ENCODE measurements at places on chromosomes 13 and 19. TPM values are rescaled to one million over a fixed set of nuclear protein-coding genes. Genes with fewer than 3 reads are reported as not detected.

Gene RDH8
- not detected for total RNA-seq

GRCh38 chr19:33434886-33435705 lies 61.6 kb downstream of the CEBPG start:
- DNase-seq, result no peak

- no peak for DNase-seq
These were observed 166.6 kb downstream of the RAP2A start for GRCh38 chr13:97600458-97601075.

Gene ZNF44
- total RNA-seq, result 7.8 TPM

Gene CCDC70
- not detected for total RNA-seq

Gene HSH2D
- total RNA-seq, result not detected

Gene KANK3
- total RNA-seq, result not detected

GRCh38 chr13:51719394-51719793 lies 84.6 kb downstream of the DHRS12 start:
- no peak for DNase-seq

DNA sequence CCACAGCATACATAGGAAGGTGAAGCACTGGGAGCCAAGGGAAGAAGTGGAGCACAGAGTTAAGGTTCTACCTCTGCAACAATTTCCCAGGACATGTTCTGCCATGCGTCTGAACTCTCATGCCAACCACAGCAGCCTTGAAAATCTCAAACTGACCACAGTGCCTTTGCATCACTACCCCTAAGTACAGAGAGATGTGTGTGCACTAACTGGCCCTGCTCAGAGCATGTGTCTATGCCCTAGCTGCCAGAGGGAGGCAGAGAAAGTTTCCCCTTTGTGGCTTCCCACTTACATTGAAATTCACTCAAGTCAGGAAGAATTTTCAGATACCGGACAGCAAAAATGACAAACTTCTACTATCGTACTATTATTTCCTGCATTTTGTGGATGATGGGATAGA lies 26.8 kb upstream of the WDFY2 start:
- no peak for DNase-seq

- no peak for DNase-seq
These were observed 4.5 kb upstream of the B3GNT8 start for GRCh38 chr19:41431426-41432386.

Gene CATSPERD
- not detected for total RNA-seq

GRCh38 chr13:36345438-36346221 lies 564 bp downstream of the SPART start:
- DNase-seq, result peak; percentile 87

Gene CA11
- total RNA-seq, result 34.2 TPM

DNA sequence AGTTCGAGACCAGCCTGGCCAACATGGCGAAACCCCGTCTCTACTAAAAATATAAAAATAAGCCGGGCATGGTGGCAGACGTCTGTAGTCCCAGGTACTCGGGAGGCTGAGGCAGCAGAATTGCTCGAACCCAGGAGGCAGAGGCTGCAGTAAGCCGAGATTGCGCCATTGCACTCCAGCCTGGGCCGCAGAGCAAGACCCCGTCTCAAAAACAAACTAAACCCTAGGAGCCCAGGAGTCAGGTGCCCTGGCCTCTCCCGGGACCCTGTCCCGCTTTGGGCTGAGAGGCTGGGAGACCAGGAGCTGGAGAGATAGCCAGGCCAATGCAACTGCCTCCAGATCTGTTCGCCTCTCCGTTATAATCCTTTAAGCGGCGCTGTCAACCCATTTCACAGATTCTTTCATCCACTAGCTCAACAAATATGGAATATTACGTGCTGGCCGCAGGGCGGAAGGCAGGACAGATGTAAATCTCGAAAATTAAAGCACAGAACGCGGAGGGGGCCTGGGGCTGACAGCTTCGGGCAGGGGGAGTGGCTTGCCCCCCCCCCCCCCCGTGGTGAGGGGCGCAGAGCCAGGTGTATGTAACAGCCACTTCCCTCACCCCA lies 5.3 kb upstream of the MYBPC2 start:
- DNase-seq, result no peak

Gene AMER2
- not detected for total RNA-seq

DNA sequence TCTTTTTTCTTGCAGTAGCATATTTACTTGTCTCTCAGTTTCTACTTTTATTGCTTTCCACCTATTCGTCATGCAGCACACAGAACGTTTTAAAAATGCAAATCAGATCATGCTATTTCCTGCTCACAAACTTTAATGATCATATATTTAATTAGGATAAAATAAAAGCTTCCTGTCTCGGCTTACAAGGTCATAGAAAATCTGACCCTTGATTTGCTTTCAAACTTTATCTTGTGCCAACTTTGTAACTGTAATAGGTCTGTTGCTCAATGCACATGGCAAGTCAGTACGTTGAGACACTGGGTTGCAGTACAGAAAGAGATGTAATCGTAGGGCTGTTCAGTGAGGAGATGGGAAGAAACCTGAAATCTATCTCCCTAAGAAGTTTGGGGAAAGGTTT lies 95.6 kb upstream of the CSNK1A1L start:
- DNase-seq, result no peak

DNA sequence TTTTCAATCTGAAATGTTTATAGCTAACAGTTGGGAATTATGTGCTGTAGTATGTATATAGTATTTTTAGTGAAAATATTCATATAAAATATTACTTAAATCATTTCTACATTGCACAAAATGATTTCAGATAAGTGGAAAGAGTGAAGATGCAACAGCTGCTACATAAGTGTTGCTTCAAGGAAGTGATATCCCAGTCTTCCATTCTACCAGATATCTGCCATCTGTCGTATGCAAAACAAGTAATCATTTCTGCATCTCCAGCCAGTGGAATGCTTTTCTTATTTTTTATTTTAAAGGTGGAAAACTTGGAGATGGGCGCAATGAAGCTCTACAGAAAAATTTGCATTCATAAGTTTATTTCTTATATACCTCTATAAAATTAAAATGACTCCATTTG lies 152.5 kb upstream of the MAB21L1 start:
- DNase-seq, result no peak

Gene ZNF568
- 13.2 TPM for total RNA-seq

GRCh38 chr19:1151917-1152587 lies 22.0 kb downstream of the SBNO2 start:
- DNase-seq, result no peak

- no peak for DNase-seq
These were observed 27.9 kb upstream of the NANOS3 start for GRCh38 chr19:13848798-13849676.

- no peak for DNase-seq
These were observed 694.2 kb downstream of the EFNB2 start for GRCh38 chr13:105841286-105841685.

DNA sequence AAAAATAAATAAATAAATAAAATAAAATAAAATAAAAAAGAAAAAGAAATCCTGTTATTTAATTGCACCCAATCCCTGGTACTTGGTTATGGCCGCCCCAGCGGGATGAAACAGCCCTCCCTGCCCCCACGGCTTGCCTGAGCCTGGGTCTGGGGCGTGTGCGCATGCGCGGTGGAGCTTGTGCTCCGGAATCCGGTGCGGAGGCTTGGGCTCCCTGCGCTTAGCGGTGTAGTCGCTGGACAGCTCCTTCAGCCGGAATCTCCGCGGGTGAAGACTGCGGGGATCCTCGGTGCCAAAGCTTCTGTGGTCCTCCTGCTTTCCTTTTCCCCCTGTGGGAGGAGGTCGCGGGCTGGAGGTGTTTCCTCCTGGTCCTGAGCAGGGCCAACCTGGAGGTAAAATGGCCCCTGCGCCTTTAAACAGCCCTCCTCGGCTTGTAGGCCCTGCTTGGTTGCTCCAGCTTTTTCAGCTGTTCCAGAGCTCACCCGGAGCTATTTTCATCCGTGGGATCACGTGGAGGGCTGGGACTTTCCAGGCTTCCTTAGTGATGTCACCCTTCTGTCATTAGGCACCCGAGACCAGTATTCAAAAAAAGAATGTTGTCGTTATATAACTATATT lies at the start of gene PLA2G4C:
Gene PLA2G4C, minus strand, starts transcription at position 468 of the 617 bp plus-strand sequence. CDS start 4,288 bp downstream, outside the sequence.
- DNase-seq, result peak; percentile 96

- peak; percentile 91 for DNase-seq
These were observed 18.5 kb downstream of the LYPD3 start for GRCh38 chr19:43446746-43447489.

- DNase-seq, result peak; percentile 94
These were observed 5.3 kb downstream of the DHPS start for GRCh38 chr19:12676384-12676792.

- no peak for DNase-seq
These were observed 63.2 kb downstream of the CCDC70 start for GRCh38 chr13:51924756-51925544.

DNA sequence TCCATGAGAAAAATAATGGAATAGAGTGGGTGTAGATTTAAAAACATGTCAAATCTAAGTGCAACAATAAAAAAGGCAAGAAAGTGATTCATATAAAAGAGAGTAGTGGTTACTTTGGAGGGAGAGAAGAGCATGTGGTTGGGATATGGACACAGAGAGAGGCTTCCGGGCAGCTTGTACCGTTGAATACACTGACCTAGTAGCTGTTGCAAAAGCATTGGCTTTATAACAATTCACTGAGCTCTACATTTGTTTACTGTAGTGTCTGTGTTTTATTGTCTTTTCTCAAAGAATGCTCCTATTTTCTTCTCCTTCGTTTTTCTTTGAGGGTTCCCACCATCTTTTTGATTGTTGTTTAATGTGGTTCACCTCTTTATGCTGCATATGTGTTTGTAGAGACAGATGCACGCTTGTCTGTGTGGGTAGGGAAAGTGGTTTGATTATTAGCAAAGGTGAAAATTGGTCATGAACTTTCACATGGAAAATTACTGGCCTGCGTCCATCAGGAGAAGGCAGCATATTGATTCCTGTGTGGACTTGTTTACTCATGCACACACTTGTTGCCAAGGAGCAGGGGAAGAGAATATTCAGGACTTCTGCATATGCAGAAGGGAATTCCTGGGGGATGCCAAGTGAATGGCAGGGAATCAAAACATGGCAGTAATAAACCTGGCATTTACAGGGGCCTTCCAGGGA lies 29.9 kb upstream of the IRS2 start:
- no peak for DNase-seq

Gene REX1BD
- total RNA-seq, result 59.4 TPM

DNA sequence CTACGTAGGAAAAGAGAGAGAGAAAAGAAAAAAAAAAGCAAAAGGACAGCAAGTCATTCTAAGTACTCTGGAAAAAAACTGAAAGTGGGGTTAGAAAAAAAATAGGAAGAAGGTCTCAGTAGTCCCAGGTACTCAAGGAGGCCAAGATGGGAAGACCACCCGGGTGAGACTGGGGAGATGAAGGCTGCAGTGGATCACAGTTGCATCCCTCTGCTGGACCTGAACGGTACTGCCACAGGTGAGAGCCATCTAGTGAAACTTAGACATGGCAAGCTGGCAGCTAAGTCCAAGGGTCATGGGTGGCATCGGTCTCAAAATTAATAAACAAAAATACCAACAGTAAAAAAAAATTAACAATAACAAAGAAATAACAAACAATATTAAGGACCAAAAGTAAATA lies 41.0 kb upstream of the ZNF91 start:
- DNase-seq, result no peak

Gene PTGIR
- total RNA-seq, result 0.31 TPM

Gene NLRP4
- not detected for total RNA-seq

GRCh38 chr13:28584873-28585381 lies 74.0 kb upstream of the POMP start:
- DNase-seq, result no peak

- no peak for DNase-seq
These were observed 231.0 kb downstream of the MYO16 start for GRCh38 chr13:108860418-108860817.

DNA sequence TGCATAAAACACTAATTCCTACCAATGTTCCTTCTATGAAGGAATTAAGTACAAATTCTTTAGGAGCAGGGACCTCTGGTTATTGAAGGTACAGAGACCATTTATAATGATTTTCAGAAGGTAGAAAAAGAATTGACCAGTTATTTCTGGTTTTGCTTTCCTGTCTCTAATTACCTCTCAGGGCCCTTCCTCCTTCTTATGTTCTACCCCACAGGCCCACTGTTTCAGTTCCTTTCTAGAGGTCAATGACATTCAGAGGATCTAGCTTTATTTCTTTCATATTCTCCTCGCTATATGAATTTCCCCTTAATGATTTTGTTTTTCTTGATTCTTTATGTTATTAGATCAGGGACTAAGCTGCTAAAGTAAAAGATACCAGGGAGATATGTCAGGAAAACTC lies 345.0 kb upstream of the SPRY2 start:
- DNase-seq, result no peak

GRCh38 chr19:10797541-10798256 lies 38.3 kb downstream of the TMED1 start:
- no peak for DNase-seq

Gene ARHGAP35
- 113 TPM for total RNA-seq

Gene FUT3
- not detected for total RNA-seq

Gene STARD13
- total RNA-seq, result 64.8 TPM

DNA sequence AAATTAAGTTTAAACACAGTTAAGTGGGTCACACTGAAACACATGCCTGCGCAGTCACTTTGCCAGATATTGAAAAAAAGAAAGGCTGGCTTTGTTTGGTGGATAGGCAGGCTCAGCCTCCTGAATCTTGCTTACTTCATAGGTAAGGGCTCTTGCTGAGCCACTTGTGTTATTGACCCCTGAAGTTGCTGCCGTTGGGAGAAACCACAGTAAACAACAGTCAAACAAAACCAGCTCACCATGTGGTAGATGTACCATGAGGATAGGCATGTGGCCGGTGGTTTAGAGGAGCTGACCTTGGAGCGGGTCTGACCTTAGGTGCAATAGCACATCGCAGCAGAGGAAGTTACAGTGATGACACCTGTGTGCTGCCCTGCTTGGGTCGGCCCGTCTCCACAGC lies 52.2 kb downstream of the SPATA13 start:
- no peak for DNase-seq

DNA sequence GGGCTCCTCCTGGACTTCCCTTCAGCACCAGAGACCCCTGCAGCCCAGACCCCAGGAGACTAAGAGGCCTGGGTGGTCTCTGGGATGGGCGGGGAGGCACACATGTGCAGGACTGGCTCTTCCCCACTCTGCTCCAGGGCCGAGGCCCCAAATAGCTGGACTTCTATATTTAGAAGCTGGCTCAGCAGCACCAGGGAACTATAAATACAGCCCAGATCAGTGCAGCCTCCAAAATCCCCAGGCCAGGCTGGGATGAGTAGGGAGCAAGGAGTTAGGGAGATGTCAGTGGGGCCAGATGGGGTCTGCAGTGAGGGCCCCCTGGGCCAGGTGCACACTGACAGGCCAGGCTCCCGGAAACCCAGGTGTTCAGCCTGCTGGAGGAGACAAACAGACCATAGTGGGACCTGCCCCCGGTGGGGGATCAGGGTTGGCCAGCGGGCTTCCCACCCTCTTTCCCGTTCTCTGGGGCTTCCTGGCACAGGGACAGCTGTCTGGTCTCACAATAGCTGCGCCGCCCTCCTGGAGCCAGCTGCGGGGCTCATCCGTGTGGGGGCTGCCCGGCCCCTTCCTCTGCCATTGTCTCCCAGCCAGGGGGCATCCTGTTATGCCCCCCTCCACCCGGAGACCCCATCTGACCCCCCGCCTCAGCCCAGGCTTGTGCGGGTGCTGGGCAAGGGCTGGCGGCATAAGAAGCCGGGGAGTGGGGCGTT lies 5.5 kb upstream of the ADGRE5 start:
- DNase-seq, result no peak

Gene IPO5
- total RNA-seq, result 145 TPM

Gene GRIK5
- 0.38 TPM for total RNA-seq

Gene CEACAM16
- total RNA-seq, result not detected

GRCh38 chr13:43240278-43240677 lies 216.9 kb downstream of the DNAJC15 start:
- DNase-seq, result no peak

- no peak for DNase-seq
These were observed 16.6 kb downstream of the ATP4B start for GRCh38 chr13:113641426-113641825.

Gene PRR36
- total RNA-seq, result 0.51 TPM

- no peak for DNase-seq
These were observed 1.1 kb upstream of the ARHGAP35 start for GRCh38 chr19:46859637-46860124.
